ENCODE measurements at places on chromosomes 12 and 14.

DNA sequence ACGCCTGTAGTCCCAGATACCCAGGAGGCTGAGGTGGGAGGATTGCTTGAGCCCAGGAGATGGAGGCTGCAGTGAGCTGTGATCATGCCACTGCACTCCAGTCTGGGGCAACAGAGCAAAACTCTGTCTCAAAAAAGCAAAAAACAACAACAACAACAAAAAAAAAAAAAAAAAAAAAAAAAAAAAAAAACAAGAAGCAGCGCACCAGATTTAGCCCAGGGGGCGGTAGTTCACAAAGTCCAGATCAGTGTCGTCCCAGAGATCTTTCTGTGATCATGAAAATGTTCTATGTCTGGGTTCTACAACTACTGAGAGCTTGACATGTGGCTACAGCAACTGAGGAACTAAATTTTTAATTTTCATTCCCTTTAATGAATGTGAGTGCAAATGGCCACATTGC is 27.4 kb downstream of the OAS2 start:
- DNase-seq = no peak

- DNase-seq = no peak
Observed at GRCh38 chr12:6074427-6074826, 50.0 kb downstream of the VWF start.

DNA sequence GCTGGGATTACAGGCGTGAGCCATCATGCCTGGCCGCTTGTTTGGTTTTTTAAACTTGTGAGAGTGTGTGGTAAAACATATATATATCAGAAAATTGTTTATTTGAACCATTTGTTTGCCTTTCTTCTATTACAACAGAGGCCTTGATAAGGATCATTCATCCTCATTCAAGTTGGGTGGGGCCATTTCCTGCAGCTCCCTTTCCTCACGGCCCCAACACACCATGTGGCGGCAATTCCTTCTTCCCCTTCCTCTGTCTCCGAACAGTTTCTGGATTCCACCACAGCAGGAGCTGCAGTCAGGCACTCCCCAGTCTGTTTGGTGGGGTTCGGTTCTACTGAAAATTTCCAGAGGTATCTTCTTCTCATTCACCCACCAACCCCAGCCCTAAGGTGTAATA is 42.0 kb upstream of the RASSF3 start:
- no peak for DNase-seq

GRCh38 chr14:61565836-61566536 is 129.3 kb upstream of the HIF1A start:
- DNase-seq = no peak

DNA sequence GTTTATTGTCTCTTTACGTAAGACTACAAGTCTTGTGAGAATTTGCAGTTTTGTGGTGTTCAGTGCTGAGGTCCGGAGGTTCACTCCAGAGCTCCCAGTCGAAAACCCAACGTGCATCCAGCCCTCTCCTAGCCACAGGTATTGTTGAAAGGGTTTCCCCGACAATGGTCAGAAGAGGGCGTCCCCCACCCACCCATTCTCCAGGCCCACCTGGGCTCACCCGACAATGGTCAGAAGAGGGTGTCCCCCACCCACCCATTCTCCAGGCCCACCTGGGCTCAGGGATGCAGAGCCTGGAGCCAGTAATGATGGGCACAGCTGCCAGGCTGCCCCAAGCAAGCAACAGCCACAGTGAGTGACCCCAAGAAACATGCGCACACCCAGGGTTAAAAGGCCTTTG is 126.8 kb upstream of the EVL start:
- DNase-seq = peak; percentile 77

GRCh38 chr14:21105095-21105494 is 4.2 kb downstream of the TMEM253 start:
- no peak for DNase-seq

DNA sequence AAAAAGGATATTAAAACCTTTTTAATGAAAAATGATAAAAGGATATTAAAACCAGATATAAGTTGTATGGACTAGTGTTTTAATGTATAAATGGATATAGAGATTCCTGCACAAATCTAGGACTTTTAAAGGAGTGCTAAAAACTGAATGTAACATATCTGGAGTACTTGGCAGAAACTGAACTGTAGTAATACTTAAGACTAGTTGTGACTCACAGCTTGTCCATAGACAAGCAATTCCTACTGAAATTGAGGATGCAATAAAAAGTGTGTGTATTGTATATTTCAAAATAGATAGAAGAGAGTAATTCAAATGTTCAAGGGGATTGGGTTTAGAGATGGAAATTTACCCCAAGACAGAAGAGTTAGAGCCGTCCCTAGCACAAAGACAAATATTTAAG is 59.6 kb downstream of the FBXO33 start:
- DNase-seq = no peak

All from mesenteric fat pad (tissue), 1 donor.